ENCODE measurements at places on chromosomes 1 and 21.

DNA sequence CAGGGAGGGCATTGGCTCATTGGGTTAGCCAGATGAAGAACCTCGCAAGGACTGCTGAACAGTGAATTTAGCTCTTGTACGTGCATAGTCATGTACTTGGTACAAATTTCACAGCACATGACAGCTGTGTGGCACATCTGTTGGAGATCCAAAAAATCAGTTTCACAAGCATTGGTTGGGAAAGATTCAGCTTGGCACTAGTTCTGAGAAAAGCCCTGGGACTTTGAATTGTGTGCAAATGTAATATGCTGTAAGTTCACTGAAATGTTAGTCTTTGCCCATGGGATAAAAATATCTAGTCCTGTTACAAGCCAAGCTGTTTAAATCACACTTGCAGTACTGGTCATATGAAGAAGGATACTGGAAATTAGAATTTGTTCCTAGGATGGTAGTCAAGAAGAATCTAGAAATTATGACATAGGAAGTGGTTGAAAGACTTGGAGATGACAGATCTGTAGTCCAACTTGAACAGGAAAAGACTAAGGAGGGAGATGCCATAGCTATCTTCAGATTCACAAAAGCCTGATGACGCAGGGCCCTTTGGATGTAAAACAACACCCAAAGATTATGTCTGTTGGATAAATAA lies 19.2 kb downstream of the LAMC2 start:
- DNase-seq, result no peak

GRCh38 chr1:71027991-71028390 lies 19.6 kb downstream of the PTGER3 start:
- no peak for DNase-seq

GRCh38 chr1:209564849-209565248 lies 18.7 kb upstream of the CAMK1G start:
- DNase-seq, result no peak

- no peak for DNase-seq
These were observed 407 bp downstream of the WNT4 start for GRCh38 chr1:22142315-22143064.

DNA sequence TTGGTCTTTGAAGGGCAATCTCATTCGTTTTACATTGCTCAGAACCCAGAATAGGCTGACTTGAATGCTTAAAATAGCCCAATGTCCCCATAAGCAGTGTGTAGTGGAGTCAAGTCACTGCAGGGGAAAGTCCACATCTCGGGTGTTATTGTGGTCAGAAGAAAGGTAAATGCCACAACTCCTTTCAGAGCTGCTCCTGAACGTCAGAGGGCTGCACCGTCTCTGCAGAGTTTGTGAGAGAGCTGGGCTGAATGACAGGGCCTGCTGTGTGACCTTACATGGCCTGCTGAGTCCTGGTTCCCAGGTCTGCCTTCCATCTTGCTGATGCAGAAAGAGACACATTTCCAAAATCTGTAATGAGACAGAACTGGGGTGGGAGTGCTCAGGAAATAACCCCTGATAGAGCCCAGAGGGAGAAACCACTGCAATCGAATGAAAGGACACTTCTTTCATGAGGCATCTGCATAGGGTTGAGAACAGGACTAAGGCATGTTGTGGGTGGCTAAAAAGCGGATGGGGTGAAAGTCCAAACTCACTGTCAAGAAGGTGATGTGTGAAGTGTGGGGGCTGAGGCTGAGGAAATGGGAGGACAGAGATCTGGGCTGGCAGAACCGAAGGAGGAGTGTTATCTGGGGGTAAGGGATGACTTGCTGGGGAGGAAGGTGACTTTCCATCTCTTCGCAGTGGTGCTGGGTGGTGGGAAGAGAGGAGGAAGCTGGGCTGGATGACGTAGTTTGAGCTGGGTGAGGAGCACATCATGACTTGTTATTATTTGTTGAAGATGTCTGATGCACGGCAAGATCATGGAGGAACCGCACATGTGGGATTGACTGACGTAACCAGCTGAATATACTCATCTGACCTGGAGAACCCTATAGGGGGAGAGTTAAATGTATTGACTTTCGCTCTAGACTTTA lies 33.7 kb downstream of the XCL2 start:
- DNase-seq, result no peak

- DNase-seq, result no peak
These were observed 1.7 kb downstream of the EPHA2 start for GRCh38 chr1:16153999-16154673.

All from activated CD8-positive, alpha-beta memory T cell treated with anti-CD3 and anti-CD28 coated beads for 4 hours (primary cell).